ENCODE measurements at places on chromosomes 16 and 17.
A peak's percentile ranks its signal among the peaks of the same experiment; 100 is the strongest.

GRCh38 chr17:34389126-34389750 is 26.2 kb upstream of the CCL1 start:
- no peak for DNase-seq

DNA sequence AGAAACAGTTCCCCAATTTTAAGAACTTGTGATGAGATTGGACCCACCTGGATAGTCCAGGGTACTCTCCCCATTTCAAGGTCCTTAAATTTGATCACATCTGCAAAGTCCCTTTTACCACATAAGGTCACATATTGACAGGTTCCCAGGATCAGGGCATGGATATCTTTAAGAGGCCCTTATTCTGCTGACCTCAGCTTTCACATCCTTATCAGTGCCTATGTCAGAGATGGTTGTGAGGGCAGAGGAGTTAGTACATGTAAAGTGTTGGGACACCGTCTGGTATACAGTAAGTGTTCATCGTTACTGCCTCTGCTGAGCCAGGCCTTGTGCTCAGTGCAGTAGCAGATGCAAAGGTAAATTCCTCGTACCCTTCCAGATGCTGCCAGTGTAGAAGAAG is 375.4 kb upstream of the ASIC2 start:
- no peak for DNase-seq

GRCh38 chr17:38892083-38892482 is 22.2 kb downstream of the LASP1 start:
- no peak for DNase-seq

DNA sequence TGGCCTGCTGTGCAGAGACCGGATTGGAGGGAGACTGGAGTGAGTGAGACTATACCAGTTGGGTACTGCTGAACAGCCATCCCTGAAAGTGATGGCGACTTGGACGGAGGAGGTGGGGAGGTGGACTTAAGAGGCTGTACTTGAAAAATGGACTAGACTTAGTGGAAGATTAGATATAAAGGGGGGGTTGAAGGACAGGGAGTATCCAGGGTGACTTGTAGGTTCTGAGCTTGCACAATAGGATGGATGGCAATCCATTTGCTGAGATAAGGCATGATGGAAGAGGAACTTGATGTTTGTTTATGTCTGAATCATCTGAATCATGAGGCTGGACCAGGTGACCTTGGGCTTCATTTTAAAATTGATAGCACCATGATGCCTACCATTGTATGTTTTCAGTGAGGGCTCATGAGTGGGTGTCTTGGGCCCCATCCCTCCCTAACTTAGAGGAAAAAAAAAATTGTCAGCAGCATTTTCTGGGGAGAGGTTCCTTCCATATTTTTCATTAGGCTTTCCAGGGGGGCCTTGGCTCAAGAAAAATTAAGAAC is 41.2 kb downstream of the PRKCA start:
- no peak for DNase-seq

DNA sequence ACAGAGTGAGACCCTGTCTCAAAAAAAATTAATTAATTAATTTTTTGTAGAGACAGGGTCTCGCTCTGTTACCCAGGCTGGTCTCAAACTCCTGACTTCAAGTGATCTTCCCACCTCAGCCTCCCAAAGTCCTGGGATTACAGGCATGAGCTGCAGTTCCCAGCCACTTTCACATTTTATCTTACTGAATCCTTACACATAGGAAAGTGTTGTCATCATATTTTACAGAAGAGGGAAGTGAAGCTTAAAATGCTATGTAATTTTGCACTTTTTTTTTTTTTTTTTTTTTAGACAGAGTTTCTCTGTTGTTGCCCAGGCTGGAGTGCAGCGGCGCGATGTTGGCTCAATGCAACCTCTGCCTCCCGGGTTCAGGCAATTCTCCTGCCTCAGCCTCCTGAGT is 21.1 kb upstream of the ZNF629 start:
- DNase-seq, result no peak

GRCh38 chr16:58249780-58250478 is 44.9 kb downstream of the PRSS54 start:
- peak; percentile 15 for DNase-seq

DNA sequence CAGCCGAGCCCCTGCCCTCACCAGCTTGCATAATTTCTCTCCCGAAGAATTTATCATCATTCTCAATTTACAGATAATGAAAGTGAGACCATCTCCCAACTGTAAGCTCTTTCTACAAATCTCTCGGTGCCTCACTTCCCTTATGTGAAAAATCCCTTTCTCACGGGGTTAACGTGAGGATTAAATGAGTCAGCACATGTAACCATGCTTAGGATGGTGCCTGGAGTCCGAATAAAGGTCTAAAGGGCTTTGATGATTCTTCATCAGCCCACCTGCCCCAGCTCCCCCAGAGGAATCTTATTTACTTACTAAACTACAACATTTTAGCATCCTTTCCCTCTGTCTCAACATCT is 24.8 kb upstream of the PIK3R6 start:
- DNase-seq, result no peak

DNA sequence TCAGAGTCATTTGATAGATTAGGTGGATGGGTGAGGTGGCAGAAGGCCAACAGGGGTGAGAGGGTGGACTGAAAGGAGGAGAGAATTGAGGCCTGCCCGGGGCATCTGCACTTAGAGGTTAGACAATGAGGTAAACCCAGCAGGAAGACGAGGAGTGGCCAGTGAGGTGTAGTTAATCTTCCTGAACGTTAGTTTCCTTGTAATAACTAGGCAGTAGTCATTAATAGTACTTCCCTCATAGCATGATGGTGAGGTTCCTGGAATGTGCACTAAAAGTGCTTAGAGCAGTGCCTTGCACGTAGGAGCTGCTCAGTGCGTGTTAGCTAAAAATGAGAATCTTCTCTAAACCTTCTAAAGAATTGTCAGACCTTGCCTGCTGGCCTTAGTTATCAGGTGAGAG is 13.5 kb upstream of the KSR1 start:
- no peak for DNase-seq

GRCh38 chr17:2901582-2901981 is 105.3 kb downstream of the RAP1GAP2 start:
- DNase-seq, result no peak

DNA sequence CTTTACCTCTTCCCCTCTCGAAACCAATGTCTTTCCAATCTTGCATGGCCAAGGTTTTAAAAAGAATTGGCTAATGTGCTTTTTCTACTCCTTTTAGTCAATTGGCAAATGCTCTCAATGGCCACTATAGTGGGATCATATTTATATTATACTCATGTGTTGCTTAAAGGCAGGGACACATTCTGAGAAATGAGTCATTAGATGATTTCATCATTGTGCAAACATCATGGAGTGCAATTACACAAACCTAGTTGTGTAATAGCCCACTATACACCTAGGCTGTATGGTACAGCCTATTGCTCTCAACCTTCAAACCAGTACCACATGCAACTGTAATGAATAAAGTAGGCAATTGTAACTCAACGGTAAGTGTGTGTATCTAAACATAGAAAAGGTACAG is 180.9 kb downstream of the HS3ST3A1 start:
- peak; percentile 49 for DNase-seq

DNA sequence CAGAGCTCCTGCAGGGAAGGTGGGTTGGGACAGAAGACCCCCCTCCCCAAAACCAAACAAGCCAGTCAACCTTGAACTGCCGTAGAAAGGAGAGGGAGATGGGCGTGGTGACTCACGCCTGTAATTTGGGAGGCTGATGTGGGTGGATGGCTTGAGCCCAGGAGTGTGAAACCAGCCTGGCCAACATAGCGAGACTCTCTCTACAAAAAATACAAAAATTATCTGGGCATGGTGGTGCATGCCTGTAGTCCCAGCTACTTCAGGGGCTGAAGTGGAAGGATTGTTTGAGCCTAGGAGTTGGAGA is 42.1 kb downstream of the NT5M start:
- DNase-seq, result no peak

- no peak for DNase-seq
Observed at GRCh38 chr16:73864868-73865267, 431.7 kb upstream of the PSMD7 start.

- DNase-seq, result no peak
Observed at GRCh38 chr17:63786971-63787711, 13.2 kb downstream of the DDX42 start.

DNA sequence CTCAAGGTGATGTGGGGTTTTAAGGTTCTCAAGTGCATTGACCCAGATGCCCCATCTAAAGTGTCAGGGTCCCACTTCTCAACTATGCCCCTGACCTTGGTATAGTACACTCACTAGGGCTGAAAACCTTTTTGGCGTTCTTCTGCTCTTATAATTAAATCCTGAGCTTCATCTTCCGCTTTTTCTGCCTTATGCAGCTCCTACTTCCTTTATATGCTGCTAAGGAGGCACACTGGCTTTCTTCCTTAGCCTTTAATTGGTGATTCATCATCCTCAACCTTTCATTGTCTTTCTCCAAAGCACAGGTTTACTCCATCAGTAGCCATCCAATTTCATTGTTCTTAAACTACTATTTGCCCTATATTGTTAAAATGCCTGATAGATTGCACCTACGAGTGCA is 5.3 kb upstream of the NF1 start:
- DNase-seq, result no peak
